Cerebellar cortex (tissue), 1 donor: ENCODE measurements at places on chromosomes 12 and 14.

- no peak for DNase-seq
These were observed 6.5 kb downstream of the HIP1R start for GRCh38 chr12:122841544-122842321.

- DNase-seq = no peak
These were observed 41.2 kb downstream of the SLC38A1 start for GRCh38 chr12:46227616-46228015.

DNA sequence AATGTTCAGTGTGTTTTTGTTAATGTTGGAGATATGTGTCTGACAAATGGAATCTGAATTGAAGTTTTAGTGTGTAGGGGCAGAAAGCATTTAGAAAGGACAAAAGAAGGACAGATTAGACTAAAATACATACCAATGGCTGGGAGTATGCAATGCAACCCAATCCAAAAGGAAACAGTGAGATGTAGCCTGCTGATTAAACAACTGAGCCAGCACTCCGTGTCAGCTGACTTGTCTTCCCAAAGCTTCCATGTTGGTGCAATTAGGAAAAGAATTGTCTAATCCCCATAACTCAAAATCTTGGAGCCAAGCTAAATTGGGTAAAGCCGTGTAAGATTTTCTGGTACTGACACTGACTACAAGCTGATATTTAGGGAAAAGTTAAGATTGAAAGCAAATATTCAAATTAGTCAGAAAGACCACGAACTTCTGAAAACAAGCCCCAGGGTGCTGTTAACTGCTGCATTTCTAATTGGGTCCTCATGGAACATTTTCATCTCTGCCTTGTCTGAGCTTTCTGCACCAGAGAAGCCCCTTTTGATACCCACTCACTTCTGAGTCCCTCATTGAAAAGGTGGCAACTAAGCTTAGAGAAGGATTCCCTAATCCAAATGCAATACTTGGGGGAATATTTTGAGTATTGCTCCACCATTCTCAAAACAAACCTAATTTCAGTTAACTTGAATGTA, 109.1 kb downstream of the DAD1 start:
- peak; percentile 73 for DNase-seq

DNA sequence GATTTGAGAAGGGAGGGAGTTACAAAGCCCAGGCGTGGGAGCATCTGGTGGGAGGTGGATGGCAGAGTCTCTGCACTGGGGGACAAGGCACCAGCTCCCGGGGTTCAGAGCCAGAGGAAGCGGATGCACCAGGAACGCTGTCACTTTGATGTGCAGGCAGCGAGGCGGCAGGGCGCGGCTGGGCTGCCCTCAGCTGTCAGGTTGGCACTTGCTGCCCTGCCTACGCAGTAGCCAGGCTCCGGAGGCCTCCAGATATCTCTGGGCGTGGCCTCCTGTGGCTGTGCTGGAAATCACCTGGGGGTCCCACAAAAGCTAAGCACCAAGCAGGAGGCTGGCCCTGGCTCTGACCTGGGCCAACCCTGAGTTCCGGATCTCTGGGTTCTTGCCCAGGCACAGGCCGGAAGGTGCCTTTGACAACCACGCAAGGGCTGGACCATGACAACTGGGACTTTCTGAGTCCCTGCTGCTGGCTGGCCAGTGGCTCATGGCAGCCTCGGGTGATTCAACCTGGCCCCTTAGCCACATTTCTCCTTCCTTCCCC, 62.1 kb upstream of the MAP1LC3B2 start:
- DNase-seq = peak; percentile 52

GRCh38 chr12:18861287-18861858, 123.5 kb downstream of the CAPZA3 start:
- DNase-seq = peak; percentile 4

- DNase-seq = no peak
These were observed 98.8 kb upstream of the CCDC175 start for GRCh38 chr14:59675394-59675793.

DNA sequence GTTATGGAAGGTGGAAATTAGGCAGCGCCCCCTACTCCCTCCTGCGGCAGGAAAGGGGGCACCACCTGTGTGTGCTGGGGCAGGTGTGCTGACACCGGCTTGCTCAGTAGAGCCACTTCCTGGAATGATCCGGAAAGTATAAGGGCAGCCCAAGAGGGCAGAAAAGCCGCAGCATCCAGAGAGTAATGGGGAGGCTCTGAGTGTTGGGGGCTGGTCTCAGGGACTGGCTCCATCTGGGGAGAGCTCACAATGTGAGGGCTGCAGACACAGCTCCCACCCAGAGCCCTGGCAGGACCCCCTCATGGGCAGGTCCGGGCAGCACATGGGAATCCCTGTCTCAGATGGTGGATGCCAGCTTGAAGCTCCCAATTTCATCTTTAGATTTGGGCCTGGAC, 187.6 kb upstream of the C14orf180 start:
- DNase-seq = no peak

GRCh38 chr14:101332281-101332680, 229.0 kb upstream of the DIO3 start:
- DNase-seq = no peak

DNA sequence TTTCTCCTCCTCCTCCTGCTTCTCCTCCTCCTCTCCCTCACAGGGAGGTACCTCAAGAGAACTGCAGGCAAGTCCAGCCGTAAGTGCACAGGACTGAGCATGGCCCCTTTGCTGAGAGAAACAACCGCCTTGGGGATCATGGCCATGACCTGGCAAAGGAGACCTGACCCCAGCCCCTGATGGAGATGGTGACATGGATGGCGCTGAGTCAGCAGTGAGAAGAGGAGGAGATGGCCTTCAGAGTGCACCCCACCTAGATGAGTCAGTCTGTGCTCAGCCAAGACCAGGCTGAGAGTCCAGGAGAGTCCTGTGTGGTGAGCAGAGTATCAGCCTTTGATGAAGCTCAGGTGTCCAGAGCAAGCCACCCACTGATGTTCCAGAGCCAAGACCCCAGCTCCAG, 36.4 kb downstream of the MEG3 start:
- no peak for DNase-seq

GRCh38 chr12:50425589-50426258, 25.0 kb downstream of the LARP4 start:
- DNase-seq = no peak

- DNase-seq = no peak
These were observed 2.1 kb upstream of the TUBA1A start for GRCh38 chr12:49190974-49191373.

- no peak for DNase-seq
These were observed 2.9 kb upstream of the RAB35 start for GRCh38 chr12:120119271-120119973.

GRCh38 chr12:100830003-100830795, 35.6 kb downstream of the ANO4 start:
- no peak for DNase-seq

- no peak for DNase-seq
These were observed 17.8 kb upstream of the EGLN3 start for GRCh38 chr14:33968722-33969121.

DNA sequence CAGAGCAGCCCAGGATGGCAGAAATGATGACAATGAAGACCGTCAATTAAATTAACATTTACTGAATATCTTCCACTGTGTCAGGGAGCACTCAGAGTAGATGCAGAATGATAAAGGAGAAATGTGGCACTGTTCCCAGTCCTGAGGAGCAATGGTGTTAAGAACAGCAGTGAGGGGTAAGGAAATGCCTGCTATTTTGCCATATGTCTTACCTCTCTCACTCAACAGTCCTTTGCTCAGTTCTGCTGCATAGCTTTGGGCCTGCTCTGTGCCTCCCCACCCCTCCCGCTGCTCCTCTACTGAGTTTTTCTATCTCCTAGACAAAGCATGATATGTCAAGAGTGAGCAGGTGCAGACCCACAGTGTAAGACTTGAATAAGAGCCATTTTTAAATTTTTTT, 318.8 kb downstream of the NAV3 start:
- peak; percentile 99 for DNase-seq

- no peak for DNase-seq
These were observed 45.1 kb downstream of the FAM222A start for GRCh38 chr12:109758426-109759420.

GRCh38 chr14:48193893-48194292, 518.5 kb upstream of the MDGA2 start:
- DNase-seq = no peak

DNA sequence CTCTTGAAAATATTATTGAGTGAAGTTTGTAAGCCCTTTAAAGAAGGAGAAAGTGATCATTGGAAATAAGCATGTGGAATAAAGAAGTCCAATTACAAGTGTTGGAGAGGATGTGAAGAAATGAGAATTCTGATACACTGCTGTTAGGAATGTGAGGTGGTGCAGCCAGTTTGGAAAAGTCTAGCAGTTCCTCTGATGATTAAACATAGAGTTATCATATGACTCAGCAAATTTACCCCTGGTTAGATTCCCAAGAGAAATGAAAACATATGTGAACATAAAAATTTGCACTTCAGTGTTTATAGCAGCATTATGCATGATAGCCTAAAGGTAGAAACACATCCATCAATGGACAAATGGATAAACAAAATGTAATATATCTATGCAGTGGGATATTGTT, 319.9 kb downstream of the AEBP2 start:
- DNase-seq = no peak

DNA sequence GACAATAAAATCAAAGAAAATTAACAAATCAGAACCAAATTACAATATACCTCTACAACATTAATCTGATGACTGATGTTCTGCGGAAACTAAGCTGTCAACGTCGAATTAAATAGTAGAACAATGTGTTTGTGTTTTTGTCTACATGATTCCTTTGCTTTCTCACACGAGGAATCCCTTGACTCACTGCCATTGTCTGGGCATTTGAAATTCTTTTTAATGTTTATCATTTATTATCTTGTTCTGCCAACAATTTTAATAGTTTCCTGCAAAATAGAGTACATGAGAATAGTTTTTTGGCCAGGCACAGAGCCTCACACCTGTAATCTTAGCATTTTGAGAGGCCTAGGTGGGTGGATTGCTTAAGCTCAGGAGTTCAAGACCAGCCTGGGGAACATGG, 76.6 kb upstream of the KRAS start:
- no peak for DNase-seq

DNA sequence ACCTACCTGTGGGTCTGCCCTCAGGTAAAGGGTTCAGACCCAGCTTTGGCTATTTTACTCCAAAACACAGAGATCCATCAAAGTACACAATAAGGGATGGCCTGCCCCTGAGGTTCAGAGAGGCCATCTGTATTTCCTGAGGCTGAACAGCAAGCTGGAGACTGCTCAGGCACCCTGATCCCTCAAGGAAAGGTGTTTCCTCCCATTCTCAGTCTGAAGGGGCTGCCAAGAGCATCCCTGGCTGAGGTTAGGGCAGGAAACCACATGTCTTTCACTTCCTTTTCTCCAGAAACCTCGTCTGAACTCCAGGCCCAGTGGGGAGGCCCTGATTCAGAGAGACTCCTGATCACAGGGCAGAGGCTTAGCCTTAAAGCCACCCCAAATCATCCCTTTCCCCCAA, 1.5 kb downstream of the RILPL1 start:
- no peak for DNase-seq
